ENCODE measurements at places on chromosomes 6 and 20.

- peak; percentile 20 for DNase-seq
These were observed 48.7 kb downstream of the AKIRIN2 start for GRCh38 chr6:87653074-87653962.

DNA sequence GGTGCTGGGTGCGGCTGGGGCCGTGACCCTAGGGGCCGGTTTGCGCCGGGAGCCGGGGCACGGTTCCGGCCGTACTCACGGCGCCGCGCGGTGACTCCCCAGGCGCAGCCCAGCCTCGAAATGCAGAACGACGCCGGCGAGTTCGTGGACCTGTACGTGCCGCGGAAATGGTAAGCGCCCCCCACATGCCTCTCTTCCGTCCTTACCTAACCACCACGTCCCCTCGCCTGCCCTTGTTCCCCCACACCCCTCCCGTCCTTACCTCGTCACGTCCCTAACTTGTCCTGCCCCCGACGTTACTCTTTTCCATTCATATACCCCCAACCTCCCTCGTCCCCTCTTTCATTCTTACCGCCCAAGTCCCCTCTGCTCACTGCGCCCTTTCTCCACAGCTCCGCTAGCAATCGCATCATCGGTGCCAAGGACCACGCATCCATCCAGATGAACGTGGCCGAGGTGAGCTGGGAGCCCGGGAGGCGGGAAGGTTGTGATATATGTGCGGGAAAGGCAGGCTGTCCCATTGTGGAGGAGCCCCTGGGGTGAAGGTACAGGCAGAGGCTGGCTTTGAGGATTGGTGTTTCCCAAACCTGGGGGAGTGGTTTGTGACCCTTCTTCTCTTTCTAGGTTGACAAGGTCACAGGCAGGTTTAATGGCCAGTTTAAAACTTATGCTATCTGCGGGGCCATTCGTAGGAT is 463 bp downstream of the RPS21 start:
- DNase-seq, result no peak

DNA sequence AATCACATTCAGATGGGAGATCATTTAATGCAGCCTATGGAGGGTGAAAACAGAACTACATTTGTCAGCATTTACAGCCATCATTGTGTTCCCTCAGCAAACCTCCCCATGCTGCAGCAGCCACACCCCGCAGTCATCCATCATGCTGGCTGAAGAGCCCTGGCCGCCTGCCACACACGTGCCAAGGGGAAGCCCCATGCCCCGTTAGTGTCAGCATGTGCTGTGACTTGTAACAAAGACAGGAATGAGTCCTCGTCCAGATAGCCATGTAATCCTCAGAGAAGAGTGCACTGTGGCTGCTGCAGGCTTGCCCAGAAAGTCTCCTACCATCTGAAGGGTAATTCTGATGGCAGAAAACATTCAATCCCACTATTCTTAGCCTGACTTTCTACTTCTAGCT is 1097.8 kb downstream of the KIF16B start:
- no peak for DNase-seq

GRCh38 chr20:33434434-33434833 is 9.1 kb downstream of the SNTA1 start:
- no peak for DNase-seq

- no peak for DNase-seq
These were observed 40.4 kb downstream of the GNAS start for GRCh38 chr20:58892932-58893224.

- DNase-seq, result peak; percentile 43
These were observed 2.1 kb downstream of the MYLIP start for GRCh38 chr6:16130932-16131387.

DNA sequence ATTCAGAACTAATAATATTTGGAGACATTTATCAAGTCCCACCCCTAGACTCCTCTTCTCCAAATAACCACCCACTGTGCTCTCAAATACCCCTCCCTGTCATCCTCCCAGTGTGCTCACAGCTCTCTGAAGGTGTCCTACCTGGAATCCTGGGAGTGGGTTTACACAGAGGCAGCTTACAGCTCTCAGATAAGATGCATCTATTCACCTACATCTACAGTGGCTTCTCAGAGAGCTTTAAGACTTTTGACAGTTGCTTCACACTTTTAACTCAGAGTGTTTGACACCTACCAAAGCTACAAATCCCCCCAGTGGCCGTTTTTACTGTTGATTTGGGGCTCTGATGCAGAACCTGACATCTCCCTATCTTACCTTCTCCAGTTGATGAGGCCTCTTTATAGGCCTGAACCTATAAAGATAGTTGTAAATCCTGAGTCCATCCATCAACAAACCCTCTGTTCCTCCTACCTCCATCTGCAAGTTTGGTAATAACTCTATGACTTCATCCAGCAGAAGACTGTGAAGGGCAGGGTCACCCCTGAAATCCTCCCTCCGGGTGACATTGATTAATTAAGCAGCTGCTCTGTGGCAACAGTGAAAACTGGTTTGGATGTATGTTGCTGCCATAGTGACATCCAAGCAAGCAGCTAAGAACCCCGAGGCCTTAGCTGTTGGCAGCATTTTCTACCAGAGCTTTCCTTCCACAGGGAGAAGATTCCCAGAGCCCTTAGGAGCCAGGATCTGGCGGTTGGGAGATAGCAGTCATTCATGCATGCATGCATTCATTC is 226.1 kb upstream of the RREB1 start:
- DNase-seq, result no peak

GRCh38 chr20:2421247-2421646 is 40.5 kb downstream of the TGM6 start:
- no peak for DNase-seq

All from activated T-cell treated with anti-CD3 and anti-CD28 coated beads, Interleukin-2, amount 50 U/mL, for 72 hours (primary cell).